ENCODE measurements at places on chromosomes 6 and 20.

- DNase-seq = no peak
Measured at GRCh38 chr6:46706464-46706863, 18.8 kb downstream of the TDRD6 start.

DNA sequence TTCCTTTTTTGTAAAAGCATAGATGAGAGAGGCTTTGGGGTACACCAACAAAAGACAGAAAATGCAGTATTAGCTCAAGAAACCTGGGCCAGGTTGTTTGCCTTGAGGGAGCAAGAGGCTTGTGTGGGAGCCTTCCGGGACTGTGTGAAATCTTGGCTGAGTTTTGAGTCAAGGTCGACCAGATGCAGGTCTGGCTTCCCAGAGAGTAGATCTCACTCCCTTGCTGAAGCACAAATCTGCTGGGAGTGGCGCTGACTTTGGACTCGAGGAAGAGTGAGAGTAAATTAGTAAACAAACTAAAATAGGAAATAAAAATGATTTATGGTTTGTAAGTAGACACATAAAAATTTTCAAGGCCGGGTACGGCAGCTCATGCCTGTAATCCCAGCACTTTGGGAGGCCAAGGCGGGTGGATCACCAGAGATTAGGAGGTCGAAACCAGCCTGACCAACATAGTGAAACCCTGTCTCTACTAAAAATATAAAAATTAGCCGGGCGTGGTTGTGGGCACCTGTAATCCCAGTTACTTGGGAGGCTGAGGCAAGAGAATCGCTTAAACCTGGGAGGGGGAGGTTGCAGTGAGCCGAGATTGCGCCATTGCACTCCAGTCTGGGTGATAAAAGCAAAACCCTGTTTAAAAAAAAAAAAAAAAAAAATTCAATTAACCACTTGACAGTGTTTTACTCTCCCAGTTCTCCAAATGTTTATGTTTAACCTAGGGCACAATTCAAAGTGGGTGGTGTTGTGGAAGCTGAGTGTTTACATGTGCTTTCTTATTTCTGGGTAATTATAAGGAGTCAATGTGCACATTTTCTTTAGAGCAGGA is 27.7 kb upstream of the EDN1 start:
- DNase-seq = no peak

DNA sequence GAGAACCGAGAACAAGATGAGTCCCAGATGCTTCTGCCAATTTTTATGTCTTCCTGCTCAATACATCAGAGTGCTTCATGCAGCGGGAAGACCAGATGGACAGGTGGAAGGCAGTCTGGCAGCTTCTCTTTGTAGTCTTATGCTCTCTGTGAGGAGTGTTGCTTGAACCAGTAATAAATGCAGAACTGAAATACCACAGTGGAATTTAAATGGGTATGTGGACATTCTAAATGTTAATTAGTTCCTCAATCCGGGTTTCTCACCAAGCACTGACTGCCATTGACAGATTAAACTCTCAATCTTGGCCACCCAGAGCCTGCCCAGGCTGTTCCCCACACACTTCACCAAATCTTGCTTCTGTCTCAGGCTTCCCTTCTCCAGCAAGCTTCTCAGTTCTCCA is 695.5 kb upstream of the CHD6 start:
- DNase-seq = no peak

- DNase-seq = no peak
Measured at GRCh38 chr6:4398791-4399190, 263.4 kb upstream of the ECI2 start.

- no peak for DNase-seq
Measured at GRCh38 chr6:119669221-119669620, 319.7 kb upstream of the MAN1A1 start.

DNA sequence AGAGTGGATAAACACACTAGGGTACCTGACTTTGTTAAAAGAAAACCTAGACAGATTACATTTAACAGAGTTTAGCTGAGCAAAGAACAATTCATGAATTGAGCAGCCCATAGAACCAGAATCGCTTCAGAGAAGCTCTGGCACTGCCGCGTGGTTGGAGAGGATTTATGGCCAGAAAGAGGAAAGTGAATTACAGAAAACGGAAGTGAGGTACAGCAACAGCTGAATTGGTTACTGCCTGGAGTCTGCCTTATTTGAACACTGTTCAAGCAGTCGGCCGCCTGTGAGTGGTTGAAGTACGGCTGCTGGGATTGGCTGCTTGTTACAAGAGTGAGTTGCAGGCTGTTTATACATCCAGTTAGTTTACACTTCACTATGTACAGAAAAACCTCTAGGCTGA is 253.8 kb upstream of the CDYL start:
- DNase-seq = no peak

GRCh38 chr6:27494987-27495385 is 22.1 kb upstream of the ZNF184 start:
- DNase-seq = no peak

DNA sequence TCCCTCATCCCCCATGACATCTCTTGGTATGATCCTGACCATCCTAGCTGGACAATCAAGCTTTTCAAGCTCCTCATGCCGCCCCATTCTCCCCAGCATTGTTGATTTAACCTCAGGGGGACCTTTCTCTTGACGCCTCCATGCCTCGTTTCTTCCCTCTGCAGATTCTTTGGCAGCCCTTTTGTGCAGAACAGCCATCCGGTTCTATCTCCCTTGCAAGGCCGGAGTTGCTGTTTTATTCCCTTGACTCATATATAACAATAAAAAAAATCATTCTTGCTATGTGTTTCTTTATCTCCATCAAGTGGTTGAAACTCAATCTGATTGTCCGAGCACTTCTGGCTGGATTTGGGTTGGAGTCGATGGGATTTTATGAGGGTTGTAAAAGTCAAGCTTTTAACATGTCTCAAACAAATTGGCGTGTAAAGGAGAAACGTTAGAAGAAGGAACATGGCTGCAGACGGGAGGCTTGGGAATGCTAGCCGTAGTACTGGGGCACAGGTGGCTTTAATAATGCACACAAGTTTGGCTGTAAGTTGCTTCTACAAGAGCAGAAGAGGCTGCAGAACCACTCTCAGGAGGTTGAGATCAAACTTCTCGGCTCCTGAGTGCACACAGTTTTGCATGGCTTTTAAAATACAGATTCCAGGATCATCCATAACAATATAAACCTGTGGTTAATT is 3.9 kb upstream of the SULF2 start:
- DNase-seq = no peak

DNA sequence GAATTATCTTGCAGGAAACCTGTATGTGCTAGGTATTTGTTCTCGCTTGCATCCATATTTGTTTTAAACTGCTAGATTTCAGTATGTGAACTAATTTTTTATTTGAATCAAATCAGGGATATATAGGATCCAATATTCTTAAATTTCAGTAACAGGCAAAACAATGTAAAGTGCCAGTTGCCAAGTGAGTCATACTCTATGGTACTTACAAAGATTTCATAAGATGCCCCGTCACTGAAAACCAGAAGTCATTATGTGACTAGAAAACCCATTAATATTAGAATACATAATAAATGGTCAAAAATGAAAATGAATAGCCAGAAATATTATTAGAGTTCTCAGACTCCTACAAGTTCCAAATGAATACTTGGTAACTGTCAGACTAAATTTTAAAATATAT is 481.2 kb downstream of the TFAP2A start:
- no peak for DNase-seq

Data from cortex of kidney (tissue), 1 donor.